A549 treated with ZK216348 at 1 μM for 4 hours (cell line): ENCODE measurements at places on chromosomes 1 and 21. TPM values are rescaled to one million over a fixed set of nuclear protein-coding genes. Genes with fewer than 3 reads are reported as not detected.

C1orf115 gene
- 4.9 to 6.8 TPM (median 5.7 TPM) in 5 replicates for total RNA-seq

MYBPH gene
- not detected in 5 replicates for total RNA-seq

TSACC gene
- total RNA-seq = 1.7 to 3.2 TPM (median 2.2 TPM) in 5 replicates

MIXL1 gene
- 0.13 TPM in 1 of 5 replicates, not detected in the others for total RNA-seq

TRIM45 gene
- 0.66 to 1.8 TPM (median 1.6 TPM) in 5 replicates for total RNA-seq

TMEM82 gene
- not detected in 5 replicates for total RNA-seq

NTNG1 gene
- total RNA-seq = not detected in 5 replicates

SYPL2 gene
- total RNA-seq = 0.07 to 0.18 TPM (median 0.08 TPM) in 5 replicates

NUDT4B gene
- 0.31 to 2.4 TPM (median 0.85 TPM) in 3 of 5 replicates, not detected in the others for total RNA-seq

PRAMEF18 gene
- not detected in 5 replicates for total RNA-seq

LIN28A gene
- not detected in 5 replicates for total RNA-seq

CXADR gene
- 5.8 to 12.1 TPM (median 9.3 TPM) in 5 replicates for total RNA-seq

CRYAA gene
- not detected in 5 replicates for total RNA-seq

FMO2 gene
- not detected in 5 replicates for total RNA-seq

OPTC gene
- total RNA-seq = not detected in 5 replicates

KCNC4 gene
- 2.4 to 5.0 TPM (median 3.8 TPM) in 5 replicates for total RNA-seq

COL16A1 gene
- total RNA-seq = 3.2 to 6.7 TPM (median 5.3 TPM) in 5 replicates

RXFP4 gene
- not detected in 5 replicates for total RNA-seq

NPL gene
- 0.67 to 1.6 TPM (median 0.75 TPM) in 5 replicates for total RNA-seq

SPRR2B gene
- not detected in 5 replicates for total RNA-seq

NPPB gene
- total RNA-seq = 0.42 TPM in 1 of 5 replicates, not detected in the others

CELA2B gene
- total RNA-seq = not detected in 5 replicates

ADAM30 gene
- total RNA-seq = not detected in 5 replicates

AMPD2 gene
- 14.0 to 28.0 TPM (median 26.6 TPM) in 5 replicates for total RNA-seq

GBP5 gene
- total RNA-seq = 0.18 TPM in 1 of 5 replicates, not detected in the others
